ENCODE measurements at places on chromosomes 5 and 9.

DNA sequence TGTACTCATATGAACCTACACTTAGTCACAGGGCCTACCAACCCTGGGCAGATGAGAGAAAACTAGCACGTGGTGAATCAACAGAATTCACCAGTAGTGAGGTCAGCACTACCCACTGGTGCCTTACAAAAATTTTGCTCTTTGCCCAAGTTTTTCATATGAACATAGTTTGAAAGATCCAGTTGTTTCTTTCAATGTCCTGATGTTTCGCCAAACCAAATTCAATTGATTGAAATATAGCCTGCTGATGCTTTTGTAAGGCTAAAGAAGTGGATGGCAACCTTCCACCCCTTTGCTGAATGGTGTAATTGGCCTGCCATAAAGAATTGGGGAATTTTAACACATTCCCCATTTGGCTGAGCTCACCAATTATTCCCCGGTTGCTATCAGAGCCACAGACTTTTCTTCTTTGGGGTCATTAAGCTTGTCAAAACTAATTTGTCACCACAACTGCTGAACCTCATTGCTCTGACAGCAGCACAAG is 339.2 kb downstream of the GLIS3 start:
- no peak for DNase-seq

DNA sequence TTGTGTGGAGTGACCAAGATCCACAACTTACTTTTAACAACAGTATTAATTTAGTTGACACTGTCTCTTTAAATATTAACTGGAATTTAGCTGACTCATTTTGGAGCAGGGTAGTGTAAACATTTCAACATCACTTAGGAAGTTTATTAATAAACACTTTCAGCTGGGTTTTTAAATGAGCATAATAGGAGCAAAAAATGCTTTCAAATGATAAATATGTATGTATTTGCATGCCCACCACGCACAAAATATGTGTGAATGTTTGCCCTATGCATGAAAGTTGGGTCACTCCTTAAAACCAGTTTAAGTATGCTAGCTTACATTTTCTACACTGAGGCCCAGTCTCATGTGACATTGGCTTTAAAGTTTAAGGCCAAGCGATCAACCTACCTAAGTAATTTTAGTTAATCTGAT is 2.9 kb downstream of the ZFAND5 start:
- no peak for DNase-seq

- no peak for DNase-seq
These were observed 48.2 kb downstream of the TGFBI start for GRCh38 chr5:136076881-136077445.

DNA sequence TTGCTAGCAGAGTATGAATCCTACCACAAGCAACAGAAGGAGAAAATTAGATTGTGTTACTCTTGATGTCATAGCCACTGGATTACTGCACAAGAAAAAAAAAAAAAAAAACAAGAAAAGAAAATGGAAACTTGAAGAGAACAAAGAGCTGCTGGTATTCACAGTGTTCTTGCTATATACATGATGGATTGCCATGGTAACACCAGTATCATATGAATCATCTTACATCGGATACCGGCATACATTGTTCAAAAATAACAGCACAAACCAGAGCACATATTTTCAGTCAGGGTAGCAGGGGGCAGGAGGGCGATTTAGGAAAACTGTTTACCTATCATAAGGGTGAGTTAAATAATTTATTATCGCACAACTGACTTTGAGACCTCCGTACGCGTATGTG is 472.9 kb downstream of the PDE4D start:
- DNase-seq = no peak

- no peak for DNase-seq
These were observed 144.9 kb upstream of the DMRT1 start for GRCh38 chr9:696332-697323.

GRCh38 chr5:91000743-91001142 is 382.4 kb downstream of the ARRDC3 start:
- no peak for DNase-seq

DNA sequence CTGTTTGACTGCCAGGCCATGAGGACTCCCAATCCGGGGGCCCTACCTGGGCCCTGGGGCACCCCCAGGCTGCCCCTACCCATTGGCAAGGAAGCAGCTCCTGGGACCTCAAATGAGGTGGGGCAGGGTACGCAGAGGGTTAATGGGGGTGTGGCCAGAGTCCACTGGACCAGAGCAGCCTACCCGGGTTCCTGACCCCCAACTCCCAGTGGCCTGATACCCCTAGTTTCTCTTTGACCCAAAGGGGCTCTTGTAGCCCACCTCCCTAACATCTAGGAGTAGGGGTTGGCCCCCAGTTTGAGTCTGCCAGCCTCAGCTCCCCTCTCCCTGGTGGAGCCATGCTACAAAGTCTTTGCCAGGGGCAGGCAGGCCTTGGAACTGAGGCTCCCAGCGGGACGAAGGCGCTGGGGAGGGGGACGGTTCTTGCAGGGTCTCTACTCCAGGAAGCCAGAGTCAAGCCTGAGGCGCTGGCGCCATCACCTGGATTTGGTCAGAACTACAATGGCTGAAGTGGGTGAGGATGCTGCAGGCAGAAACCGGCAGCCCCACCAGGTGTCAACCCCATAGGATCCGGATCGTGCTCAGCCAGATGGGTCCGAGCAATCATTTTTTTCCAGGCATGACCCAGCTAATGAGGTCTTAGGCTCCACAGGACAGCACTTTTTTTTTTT is 8.4 kb upstream of the CERCAM start:
- DNase-seq = no peak

DNA sequence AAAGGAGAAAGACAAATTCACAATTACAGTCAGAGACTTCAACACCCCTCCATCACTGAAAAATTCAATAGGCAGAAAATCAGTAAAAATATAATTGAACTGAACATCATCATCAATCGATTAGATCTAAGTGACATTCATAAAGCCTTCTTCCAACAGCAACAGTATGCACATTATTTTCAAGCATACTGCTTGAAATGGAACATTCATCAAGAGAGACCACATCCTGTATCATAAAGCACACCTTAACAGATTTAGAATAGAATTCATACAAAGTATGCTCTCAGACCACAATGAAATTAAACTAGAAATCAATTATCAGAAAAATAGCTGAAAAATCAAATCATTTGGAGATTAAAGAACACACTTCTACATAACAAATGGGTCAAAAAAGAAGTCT is 39.1 kb downstream of the ERMP1 start:
- DNase-seq = no peak

- DNase-seq = no peak
These were observed 24.6 kb downstream of the AK8 start for GRCh38 chr9:132853482-132853881.

Measured in activated naive CD8-positive, alpha-beta T cell treated with anti-CD3 and anti-CD28 coated beads, Interleukin-2, amount 50 U/mL, for 16 hours (primary cell).